ENCODE measurements at places on chromosomes 2 and 18. TPM values are rescaled to one million over a fixed set of nuclear protein-coding genes. Genes with fewer than 3 reads are reported as not detected.
A peak's percentile ranks its signal among the peaks of the same experiment; 100 is the strongest.

The SERPINB11 gene
- not detected for total RNA-seq

DNA sequence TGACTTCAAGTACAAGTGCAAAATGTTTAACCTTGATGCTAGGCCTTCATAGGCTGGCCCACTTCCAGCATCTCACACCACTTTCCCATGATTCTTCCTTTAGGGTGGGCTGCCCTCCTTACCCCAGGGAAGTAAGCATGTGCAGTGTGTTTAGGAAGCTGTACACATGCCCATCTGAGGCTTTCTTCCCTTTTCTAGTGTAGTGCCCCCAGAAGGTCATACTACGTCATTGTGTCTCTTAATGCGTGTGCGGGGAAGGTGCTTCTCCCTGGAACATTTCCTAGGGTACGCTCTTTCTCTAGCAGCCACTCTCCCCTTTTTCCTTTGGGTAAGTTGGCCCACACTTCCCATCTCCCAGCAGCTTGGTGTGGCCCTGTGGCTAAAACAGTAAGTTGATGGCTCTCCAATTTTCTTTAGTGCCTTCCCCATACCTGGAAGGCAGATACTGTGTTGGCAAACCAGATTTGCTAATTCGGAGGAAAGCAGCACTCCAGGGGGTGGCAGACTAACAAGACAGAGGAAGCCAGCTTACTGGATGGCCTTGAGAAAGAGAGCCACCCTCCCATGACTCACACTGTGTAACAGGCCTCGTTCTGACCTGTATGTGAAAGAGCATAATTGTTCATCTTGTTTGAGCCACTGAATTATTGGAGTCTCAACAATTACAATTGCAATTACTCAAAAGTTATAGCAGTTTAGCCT is 1.1 kb upstream of the SULT6B1 start:
- DNase-seq = peak; percentile 24

DNA sequence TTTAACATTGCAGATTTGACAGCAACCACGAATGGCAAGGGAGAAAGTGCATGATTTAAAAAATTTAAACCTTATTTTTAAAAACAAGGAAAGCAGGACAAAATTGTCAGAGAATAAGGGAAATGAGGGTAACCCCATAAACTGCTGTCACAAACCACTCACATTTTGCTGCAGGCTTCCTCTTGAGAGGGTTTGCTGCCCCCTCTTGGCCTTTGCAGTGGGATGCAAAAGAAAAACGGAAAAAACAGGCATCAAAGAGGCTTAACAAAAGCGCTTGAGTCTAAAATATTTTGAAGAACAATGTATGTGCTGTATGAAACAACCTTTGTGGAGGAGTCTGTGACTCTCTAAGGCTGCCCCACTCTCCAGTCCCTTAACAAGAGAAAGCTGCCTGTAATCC is 91.6 kb downstream of the TMX3 start:
- DNase-seq = peak; percentile 37

The COMMD1 gene
- total RNA-seq = 33.8 TPM

DNA sequence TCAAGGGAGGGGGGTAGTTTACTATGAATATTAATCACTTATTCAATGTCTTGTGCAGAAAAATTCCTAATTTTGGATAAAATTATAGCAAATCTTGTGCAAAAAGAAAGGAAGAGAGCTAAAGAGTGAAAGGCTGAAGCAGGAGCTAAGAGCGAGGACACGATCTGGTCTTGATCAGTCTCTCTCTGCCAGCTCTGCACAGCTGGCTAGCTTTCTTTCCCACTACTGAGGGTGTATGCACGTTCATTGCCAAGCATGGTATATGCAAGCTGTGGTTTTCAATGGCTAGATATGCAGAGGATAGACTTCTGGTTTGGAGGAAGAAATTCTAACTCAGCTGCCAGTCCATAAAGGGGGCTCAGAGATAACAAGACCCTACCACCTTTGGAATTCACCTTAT is 297.3 kb downstream of the CYRIA start:
- no peak for DNase-seq

GRCh38 chr2:142874293-142874814 is 3.1 kb upstream of the KYNU start:
- DNase-seq = no peak

The SEMA4F gene
- total RNA-seq = 7.9 TPM
